Cardiac septum (tissue), 1 donor: ENCODE measurements at places on chromosomes 7 and 10. TPM values are rescaled to one million over a fixed set of nuclear protein-coding genes. Genes with fewer than 3 reads are reported as not detected.

GRCh38 chr10:13528875-13529713 is at the start of gene BEND7:
TSS of gene BEND7 (minus strand) at chr10:13529014. CDS start at chr10:13528533, 481 bp downstream.
- no peak for DNase-seq

GRCh38 chr10:13536674-13537366 is 8.0 kb upstream of the BEND7 start:
- no peak for DNase-seq

GRCh38 chr7:84112771-84113170 is 81.8 kb downstream of the SEMA3A start:
- DNase-seq, result no peak

DNA sequence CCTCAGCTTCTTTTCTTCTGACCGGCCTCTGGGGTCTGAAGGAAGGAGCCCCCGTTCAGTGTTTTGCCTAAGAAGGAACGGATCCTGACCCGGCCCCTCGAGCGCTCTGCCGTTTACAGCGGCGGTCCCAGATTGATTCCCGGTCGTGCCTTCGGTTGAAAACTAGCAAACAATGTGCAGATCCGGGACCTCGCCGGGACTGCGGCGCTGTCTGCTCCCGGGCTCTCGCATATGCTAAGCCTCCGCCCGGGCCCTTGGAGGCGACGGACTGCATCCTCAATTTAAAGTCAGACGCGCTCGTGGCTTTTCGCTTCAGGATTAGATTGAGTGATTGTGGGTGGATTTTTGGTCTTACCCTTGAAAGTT is 559 bp downstream of the DBF4 start:
- peak; percentile 79 for DNase-seq

DNA sequence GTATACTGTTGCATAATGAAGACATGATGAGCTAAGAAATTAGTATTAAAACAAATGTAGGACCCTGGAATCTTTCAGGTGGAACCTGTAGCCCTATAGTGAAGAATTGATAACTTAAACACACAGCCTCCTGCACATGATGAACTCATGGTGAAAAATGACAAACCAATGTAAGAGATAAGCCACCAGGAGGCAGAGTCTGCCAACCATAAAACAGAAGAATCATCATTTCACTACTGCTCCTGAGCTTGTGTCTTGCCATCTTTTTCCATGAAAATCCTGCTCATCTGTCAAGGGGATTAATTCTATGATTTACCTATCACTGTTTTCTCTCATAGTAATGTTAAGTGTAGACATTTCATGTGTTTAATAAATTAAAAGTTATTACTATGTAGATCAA is 363.9 kb downstream of the MALRD1 start:
- no peak for DNase-seq

DNA sequence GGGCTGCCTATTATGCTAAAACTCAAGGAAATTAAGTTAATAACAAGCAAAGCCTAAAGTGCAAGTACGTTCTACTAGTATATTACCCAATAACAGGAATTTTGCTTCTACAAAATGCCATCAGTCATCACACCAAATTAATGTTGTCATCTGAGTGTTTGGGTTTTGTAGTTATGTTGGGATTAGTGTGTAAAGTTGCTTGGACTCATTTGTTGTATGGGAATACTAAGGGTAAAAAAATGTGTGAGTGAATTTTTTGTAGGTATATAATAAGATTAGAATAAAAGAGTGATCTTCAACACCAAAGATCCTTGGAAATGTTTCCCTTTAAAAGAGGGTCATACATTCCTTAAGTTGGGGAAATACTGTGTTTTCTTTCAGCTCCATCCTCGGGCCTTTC is 38.6 kb downstream of the NRP1 start:
- no peak for DNase-seq

The SH2D4B gene
- total RNA-seq, result not detected

- no peak for DNase-seq
These were observed 5.8 kb downstream of the ADO start for GRCh38 chr10:62810156-62810902.

GRCh38 chr10:107091126-107091525 is 73.4 kb downstream of the SORCS1 start:
- DNase-seq, result no peak
